ENCODE measurements at places on chromosomes 11 and 22. TPM values are rescaled to one million over a fixed set of nuclear protein-coding genes. Genes with fewer than 3 reads are reported as not detected.

GRCh38 chr22:44023404-44024287 is 456 bp upstream of the PARVB start:
- no peak for DNase-seq

GRCh38 chr11:15942936-15943335 is 413.4 kb downstream of the SOX6 start:
- DNase-seq: peak; percentile 67

DNA sequence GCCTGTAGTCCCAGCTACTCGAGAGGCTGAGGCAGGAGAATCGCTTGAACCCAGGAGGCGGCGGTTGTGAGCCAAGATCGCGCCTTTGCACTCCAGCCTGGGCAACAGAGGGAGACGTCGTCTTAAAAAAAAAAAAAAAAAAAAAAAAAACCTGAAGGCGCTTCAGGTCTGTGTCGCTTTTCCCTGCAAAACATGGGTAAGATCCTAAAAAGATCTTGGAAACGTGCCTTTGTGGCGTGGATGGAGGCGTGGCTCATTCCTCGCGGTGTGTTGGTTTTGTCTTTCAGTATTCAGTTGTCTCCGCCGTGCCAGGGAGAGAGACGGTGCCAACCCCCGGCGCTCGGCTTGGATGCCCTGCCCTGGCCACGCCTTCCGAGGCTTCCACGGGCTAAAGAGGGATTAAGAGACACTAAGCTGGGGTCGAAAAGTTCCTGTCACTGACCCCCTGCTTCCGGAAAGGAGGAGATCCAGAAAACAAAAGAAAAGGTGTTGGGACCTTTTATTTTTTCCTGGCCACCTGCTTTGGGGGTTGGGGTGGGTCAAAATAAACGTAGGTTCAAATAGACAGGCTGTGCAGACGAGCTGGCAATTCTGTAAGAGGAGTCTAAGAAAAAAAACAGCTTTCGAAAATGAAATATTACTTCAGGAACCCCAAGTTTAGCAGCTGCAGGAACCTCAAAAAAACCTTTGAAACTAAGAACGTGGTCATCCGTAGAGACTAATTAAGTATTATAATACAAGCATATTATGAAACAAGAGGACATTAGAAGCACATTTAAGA is 1.1 kb upstream of the SLC35F2 start:
- DNase-seq: no peak

DNA sequence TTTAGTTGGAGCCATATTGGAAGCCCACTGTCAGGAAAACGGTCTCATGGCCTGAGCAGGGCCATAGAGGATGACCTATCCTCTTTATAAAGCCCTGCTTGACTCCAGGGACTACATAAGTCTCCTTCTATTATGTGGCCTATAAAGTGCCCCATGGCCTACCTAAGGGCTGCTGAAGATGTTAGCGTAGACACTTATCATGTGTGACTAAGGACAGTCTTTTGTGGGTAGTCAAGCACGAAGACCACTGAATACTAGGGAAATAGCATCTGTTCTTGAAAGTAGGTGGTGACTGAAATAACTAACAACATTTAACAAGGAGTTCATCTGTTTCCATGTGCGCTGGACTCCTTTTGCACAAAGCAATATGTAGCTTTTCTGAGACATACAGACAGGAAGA is 117.1 kb downstream of the SWAP70 start:
- DNase-seq: no peak

DNA sequence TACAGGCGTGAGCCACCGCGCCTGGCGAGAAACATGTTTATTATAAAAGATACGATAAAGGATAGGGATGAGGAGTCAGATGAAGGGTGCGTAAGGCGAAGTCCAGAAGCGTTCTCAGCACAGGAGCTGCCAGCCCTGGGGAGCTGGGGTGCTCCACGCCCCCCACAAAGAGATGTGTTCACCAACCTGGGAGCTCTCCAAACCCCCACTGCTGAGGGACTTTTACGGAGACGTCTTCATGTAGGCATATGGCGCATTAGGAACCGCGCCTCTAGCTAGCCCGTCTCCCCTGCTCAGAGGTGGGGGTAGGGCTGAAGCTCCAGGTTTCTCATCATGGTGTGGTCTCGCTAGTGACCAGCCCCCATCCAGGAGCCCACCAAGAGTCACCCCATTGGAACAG is 8.4 kb upstream of the ZBED4 start:
- no peak for DNase-seq

GRCh38 chr11:27055065-27055682 is 14.6 kb downstream of the BBOX1 start:
- no peak for DNase-seq

DNA sequence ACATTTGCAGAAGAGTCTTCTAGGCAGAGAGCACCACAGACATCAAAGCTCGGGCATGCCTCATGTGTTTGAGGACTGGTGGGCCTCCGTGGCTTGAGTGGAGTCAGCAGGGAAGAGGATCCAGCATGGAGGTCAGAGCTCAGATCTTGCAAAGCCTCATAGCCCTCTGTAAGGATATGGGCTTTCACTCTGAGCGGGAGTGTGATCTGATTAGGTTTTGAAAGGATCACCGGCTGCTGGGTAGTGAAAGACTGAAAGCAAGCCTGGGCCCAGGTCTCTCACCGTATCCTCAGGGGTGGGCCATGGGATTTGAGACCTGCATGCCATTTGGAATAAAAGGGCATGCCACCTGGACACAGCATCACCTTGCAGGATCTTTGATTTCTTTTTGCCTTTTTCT is 112.7 kb downstream of the TEAD1 start:
- no peak for DNase-seq

DNA sequence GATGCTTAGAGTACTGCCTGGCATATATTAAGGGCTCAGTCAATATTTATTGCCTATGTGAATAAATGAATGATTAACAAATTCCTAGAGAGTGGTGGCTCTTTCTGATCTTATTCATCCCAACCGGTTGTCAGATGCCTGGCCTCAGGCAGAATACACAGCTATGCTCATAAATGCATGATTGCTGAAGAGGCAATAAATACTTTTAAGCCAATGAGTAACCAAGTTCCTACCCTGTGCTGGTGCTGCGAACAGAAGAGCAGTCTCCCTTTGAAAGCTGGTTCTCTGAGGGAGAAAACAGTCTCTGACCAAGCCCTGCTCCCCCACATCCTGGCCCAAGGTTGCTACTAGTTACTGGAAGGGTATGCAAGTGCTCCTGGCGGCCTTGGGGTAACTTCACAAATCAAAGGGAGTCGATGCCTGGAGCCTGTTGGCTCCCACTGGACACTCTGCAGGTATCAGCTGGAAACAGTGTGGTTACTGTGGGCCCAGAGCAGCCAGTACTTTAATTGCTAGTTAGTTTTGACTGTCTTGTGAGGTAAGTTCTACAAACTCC is 2.8 kb downstream of the USH1C start:
- DNase-seq: no peak

DNA sequence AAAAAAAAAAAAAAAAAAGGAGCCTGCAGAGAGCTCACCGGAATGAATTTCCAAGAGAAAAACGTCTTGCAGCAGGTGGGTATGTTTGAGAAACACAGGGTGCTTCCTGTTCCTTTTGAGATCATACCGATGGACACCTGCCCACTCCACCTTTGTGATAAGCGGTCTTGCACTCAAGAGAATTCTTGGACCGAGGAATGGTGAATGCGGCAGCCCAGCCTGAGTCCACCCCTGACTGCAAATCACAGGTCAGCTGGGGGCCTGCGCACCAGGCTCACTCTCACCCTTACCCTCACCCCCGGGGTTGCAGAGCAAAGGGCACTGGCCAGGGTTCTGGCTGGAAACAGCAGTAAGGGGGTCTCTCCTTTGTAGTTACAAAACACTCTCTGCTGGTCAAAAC is 16.8 kb upstream of the TEF start:
- no peak for DNase-seq

GRCh38 chr11:105448703-105449079 is 161.2 kb upstream of the GRIA4 start:
- DNase-seq: no peak

DNA sequence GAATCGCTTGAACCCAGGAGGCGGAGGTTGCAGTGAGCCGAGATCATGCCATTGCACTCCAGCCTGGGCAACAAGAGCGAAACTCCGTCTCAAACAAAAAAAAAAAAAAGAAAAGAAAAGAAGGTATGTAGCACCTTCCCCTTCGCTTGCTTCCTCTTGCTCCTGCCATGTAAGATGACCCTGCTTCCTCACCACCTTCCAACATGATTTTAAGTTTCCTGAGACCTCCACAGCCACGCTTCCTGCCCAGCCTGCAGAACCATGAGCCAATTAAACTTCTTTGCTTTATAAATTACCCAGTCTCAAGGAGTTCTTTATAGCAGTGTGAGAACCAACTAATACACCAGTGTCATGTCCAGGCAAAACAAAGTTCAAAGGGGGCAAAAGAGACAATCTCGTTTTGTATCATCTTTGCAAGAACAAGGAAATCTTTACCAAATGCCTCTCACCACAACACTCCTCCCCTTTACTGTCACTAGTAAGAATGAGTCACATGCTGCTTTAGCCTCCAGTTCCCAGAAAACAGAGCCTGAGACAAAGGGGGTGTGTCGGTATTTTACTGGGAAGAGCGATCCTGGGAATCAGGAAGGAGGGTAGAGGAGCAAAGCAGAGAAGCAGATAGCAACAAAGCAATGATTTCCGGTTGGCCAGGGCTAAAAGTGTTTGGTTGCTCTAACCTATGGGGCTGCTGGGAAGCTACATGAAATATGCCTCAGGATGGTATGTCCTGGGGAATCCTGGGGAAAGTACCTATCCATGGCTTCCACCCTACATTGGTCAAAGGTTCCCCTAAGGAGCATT is 10.5 kb upstream of the MCHR1 start:
- DNase-seq: no peak

The DERL3 gene
- 0.56 TPM for total RNA-seq

The CATSPERZ gene
- not detected for total RNA-seq

The KCNJ11 gene
- total RNA-seq: not detected

The TMEM218 gene
- total RNA-seq: 19.9 TPM

Measured in osteocyte (in vitro differentiated cells).